ENCODE measurements at places on chromosomes 7 and 10.

DNA sequence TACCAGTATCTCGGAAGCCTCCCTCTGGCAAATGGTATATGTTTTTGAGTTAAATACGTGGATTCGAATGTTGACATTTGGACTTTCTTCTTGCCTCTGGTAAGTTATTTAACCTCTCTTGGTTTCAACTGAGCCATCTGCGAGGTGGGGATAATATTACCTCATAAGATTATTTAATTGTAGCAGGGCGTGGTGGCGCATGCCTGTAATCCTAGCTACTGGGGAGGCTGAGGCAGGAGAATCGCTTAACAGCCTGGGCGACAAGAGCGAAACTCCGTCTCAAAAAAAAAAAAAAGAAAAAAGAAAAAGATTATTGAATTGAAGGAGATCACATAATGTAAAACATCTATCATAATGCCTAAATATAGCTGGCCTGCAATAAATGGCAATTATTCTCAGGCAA lies 396 bp upstream of the TAF5 start:
- peak; percentile 48 for DNase-seq

DNA sequence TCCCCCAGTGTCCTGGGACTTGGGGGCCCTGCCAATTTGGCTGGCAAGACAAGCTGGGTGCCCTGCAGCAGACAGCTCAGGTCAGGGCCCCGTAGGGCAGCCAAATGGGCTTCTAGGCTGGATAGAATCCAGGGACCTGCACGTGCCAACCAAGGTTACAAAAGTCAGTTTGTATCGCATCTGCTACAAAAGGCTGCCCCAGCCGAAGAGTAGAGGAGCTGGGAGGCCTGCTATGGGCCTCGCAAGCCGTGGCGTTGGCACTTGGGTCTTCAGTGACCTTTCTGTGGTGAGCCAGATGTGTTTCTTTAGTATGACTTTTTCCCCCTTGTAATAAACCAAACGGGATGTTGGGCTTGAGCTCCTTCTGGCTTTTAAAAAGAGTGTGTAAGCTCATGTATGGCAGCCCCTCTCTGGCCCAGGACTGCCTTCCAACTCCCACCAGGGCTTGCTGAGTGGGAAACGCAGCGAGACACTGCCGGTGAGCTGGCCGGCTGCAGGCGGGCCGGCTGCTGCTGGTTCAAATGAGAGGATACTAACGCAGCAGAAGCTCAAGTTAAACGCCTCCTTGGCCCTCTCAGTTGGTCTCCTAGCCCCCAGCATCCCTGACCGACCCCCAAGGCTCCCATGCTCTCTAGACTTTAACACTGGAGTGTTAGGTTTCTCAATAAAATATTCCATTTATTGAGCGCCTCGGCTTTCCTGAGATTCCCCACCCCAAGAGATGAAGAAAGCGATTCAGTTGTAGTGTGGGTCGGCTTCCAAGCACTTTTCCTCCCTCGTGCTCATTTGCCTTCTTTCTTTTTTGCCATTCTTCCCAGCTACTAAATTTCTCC lies 3.1 kb upstream of the HOXA10 start:
- DNase-seq = no peak

DNA sequence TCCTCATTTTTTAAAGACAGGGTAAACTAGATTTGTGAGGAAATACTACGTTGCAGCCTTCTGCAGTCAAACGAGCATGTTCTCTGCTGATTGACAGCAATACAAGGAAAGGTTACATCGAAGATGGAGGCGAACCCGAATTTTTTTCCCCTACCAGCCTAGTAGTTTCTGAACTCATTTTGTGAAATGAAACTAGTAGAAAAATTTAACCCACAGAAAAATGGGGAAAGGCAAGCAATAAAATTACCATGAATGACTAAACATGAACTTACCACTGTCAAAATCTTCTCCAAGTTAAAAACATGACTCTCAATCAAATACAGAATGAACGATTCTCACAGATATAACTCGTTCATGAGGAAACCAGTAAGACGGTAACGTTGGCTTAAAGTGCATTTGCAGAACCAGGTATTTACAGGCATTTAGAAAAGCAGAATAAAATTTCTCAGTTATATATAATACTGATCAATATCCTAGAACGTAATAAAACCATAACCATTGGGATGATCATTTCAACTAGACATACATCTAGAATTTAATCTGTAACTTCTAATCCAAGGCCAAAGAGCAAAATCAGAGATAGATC lies 73.9 kb downstream of the CELF2 start:
- no peak for DNase-seq

DNA sequence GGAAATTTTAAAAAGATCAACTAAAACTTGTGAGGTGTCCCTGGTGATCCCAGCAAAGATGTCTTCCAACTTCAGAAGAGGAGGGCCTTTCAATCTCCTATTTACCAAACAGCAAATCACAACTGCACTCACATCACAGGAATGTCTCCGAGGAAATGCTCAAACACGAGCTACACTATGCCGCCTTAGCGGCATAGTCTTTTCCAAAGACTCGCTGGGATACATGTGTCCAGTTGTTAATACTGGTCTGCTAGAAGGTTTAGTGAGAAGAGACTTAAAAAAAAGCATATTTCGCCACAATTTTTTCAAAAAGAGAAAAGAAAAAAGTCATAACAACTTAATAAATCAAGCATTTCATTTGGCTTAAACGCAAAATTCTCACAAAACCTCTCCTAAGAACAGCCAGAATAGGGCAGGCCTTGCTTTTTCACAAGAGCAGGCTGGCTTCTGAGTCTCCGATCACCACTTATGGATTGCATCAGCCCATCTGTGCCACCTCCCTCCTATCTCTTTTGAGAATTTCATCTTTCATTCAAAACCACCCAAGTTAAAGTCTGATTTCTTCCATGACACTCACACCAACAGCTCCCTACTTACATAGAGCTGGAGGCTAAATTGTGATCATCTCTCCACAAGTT lies 66.1 kb downstream of the GNA12 start:
- DNase-seq = no peak

DNA sequence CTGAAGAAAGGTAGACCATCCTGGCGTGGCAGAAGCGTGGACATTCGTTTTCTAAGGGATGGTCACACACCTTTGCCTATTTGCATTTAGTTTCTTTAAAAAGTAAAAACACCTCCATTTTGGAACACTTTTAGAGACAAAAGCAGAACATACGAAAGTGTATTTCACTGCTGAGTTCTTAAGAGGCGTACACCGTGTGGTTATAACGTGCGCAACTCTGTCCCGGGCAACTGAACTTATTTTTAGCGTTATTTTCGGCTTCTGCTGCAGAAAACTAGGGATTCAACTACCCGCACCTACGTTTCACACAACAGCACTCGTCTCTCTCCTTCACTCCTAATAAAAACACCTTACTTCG lies 557 bp upstream of the LSM8 start:
- DNase-seq = peak; percentile 54

- DNase-seq = peak; percentile 82
Measured at GRCh38 chr7:50595491-50596102, 30.4 kb upstream of the DDC start.

DNA sequence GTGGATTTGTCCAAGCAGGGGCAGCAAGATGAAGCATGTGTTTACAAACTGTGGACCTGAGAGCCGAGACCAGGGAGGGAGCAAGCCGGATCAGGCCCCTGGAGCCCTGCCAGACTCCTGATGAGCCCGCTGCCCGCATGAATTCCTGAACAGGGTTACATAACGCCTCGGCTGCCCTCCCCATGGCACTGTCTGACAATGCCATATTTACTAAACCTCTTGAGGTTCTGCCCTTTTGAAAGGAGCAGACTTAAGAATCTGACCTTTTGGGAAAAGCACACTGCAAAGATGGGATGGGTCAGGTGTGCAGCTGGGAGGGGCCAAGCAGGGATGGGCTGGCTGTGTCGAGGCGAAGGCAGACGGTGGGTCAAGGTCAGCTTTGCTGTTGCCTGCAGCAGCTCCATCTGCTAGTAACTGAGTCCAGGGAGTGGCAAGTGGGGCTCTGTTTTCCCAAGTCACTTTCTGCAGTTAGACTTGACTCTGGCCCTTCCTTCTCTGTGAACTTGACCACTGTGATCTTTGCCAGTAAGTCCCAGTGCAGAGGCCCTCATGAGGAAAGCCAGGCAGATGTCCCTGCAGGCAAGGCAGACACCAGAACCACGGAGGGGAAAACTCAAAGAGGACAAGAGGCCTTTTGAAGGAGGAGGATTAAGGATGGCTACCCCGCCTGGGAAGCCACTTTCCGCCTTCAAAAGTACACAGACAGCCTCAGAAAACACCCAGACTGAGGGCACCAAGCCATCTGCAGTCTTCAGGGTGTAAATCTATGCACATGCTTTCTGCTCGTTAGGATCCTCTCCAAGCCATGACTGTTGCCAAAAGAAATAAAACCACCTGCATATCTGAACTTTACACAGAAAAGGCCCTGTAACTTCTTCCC lies 175.8 kb downstream of the TNS3 start:
- peak; percentile 67 for DNase-seq

DNA sequence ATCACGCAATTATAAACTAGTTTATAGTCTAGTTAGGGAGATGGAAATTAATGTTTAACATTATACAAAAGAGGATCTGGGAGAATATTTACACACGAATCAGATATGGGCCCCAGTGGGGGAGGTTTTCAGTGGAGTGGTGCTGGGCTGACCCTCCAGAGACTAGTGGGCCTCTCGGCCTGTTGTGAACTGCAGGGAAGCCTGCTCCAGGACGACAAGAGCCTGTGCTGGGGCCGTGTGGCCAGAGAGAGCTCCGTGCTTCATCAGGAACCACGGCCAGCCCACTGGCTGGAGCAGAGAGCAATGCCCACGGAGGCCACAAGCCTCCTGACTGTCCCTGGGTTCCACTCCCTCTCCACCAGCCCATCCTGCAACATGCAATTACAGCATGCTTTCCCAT lies 11.3 kb upstream of the ESYT2 start:
- DNase-seq = no peak

DNA sequence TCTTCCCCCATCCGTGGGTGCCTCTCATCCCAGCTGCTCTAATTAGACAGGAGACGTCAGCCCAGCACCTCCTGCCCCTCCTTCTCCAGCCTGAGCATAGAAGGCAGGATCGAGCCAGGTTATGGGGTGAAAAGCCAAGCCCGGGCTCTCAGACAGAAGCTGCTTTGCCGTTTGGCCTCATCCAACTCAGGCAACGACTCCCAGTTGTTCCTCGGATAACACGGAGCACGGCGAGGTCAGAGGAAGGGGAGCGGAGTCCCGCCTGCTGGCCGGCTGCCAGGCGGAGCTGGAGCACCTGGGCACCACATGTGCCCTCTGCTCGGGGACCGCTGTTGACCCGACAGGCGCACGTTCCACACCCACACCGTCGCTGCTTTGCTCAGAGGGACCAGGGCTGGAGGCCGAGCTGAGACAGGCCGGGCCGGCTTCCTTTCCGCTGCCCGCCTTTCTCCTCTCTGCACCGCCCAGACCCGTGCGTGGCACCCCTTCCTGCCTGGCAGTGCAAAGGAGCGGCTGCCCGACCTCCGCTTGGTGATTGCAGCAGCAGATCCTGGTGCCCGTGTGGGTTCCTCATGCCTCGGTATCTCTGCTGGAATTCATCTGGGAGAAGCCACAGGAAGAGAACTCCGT lies 21.6 kb upstream of the UNCX start:
- DNase-seq = peak; percentile 90

Data from NCI-H69 (cell line).